ENCODE measurements at places on chromosomes 4 and X.

- DNase-seq, result no peak
These were observed 13.6 kb upstream of the IGSF1 start for GRCh38 chrX:131302701-131303100.

GRCh38 chr4:87382931-87383330 lies 8.1 kb downstream of the HSD17B11 start:
- DNase-seq, result no peak

GRCh38 chr4:6732441-6733357 lies 16.7 kb downstream of the BLOC1S4 start:
- DNase-seq, result peak; percentile 97

GRCh38 chrX:125405339-125405738 lies 85.7 kb downstream of the TEX13C start:
- DNase-seq, result no peak

All from GM23248 (cell line).